ENCODE measurements at places on chromosomes 3 and 15. TPM values are rescaled to one million over a fixed set of nuclear protein-coding genes. Genes with fewer than 3 reads are reported as not detected.

Gene CTXN2
- total RNA-seq = 0.04 TPM

Gene ULK4
- total RNA-seq = 12.9 TPM

Gene SLC28A1
- total RNA-seq = 0.05 TPM

Gene EPHB3
- 0.34 TPM for total RNA-seq

Gene CADM2
- 0.23 TPM for total RNA-seq

Gene CYP11A1
- not detected for total RNA-seq

Gene EPB42
- not detected for total RNA-seq

Gene HGD
- 17.6 TPM for total RNA-seq

Gene MAGEL2
- total RNA-seq = not detected
